Neural progenitor cell (in vitro differentiated cells): ENCODE measurements at places on chromosomes 2 and 18. TPM values are rescaled to one million over a fixed set of nuclear protein-coding genes. Genes with fewer than 3 reads are reported as not detected.

The LRATD1 gene
- 1.9 and 2.9 TPM in 2 replicates for total RNA-seq

DNA sequence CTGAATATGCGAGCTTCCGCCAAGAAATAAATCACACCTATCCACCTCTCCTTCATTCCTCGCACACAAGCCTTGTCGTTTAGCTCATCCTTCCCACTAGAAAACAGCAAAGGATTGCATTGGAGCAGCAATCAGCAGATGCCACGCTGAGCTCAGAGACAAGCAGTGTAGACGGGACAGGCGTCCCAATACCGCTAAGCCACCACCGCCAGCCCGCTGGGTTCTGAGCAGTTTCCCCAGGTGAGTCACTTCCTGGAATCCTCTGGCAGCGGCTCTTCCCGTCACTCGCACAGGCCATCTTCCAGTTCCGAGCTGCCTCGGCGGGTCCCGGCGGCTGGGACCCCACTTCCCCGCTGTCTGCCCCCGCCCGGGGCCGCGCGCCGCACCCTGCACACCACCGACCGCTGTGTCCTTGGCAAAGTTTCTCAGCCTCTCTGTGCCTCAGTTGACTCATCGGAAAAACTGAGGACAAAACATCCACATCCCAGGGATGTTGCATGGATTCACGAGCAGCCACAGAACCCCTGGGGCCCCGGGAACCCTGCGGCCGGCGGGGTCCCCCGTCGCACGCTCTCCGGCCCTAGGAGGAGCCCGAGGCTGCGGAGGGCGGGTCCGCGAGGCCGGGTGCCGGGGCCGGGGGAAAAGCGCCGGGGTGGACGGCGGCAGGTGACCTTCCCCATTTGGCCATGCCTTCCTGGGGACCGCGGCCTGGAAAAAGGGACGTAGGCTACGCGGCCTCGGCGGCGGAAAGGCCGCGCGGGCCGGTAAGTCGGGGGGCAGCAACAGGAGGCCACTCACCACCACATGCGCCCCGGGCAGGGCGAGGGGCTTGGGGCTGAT is 573 bp downstream of the KDSR start:
- peak overlapping the region; percentile 94 for H3K27ac ChIP-seq
- H3K27me3 ChIP-seq = no peaks in the 10 kb centered on the region
- no peaks in the 10 kb centered on the region for H3K36me3 ChIP-seq

The GLI2 gene
- 9.4 and 39.6 TPM in 2 replicates for total RNA-seq

The SLC8A1 gene
- 6.5 and 9.6 TPM in 2 replicates for total RNA-seq

The LRRTM4 gene
- total RNA-seq = 17.3 and 20.4 TPM in 2 replicates

The ZNF396 gene
- 1.4 and 2.2 TPM in 2 replicates for total RNA-seq

DNA sequence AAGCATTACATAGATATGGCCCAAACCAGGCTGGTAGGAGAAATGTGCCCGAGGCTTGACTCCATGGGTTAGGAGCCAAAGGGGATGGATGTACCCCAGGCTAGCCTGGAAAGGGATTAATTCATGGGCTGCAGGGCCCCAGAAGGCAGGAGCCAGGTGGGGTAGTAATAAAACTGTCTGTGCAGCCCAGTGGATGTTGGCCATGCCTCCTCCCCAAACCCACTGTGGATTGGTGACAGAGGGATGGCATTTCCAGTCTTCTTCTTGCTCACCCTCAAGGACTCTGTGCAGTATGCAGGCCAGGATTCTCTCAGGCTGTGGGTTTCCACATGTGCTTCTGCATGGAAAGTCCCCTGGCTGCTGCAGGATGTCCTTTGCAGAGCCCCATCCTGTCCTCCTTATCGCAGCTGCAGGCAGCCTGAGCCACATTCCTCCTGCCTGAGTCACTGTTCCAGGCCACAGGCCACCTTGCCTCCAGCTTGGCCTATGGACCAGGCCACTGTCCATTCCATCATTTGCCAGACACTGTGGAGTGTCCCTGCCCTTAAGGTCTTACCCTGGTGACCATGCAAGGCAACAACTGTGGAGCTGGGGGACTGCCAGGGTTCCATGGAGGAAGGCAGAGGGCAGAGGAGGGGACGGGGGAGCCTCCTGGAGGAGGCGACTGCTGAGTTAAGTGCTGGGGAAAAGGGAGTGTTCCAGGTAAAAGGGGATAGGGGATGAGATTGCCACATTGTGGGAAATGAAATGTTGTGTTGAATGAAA is 38.9 kb downstream of the INO80C start:
- H3K4me1 ChIP-seq = no peaks in the 10 kb centered on the region
- no peaks in the 10 kb centered on the region for H3K36me3 ChIP-seq
- H3K27me3 ChIP-seq = no peaks in the 10 kb centered on the region
- H3K27ac ChIP-seq = no peak overlapping the region
- H3K4me3 ChIP-seq = no peak overlapping the region

GRCh38 chr2:37852585-37853014 is 72.5 kb upstream of the RMDN2 start:
- no peaks in the 10 kb centered on the region for H3K27me3 ChIP-seq
- H3K4me3 ChIP-seq = no peak overlapping the region
- H3K27ac ChIP-seq = no peak overlapping the region
- no peaks in the 10 kb centered on the region for H3K36me3 ChIP-seq
- DNase-seq = no peak

DNA sequence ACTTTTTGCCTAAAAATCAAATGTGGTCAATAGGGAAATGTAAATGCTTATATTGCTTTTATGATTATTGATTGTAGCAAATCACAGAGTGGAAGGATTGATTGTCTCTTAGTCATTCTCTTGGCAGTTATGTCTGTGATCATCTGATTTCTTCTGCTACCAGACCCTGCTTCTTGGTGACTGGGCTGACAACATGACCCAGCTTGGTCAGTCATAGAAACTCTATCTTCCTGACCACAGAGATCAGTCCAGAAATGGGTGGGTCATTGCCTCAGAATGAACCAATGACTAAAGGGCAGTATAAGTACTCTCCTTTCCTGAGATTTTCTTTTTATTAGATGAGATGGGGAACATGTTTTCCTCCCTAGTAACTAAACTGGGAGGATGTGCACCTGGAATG is 87.6 kb downstream of the MAIP1 start:
- no peak overlapping the region for H3K4me3 ChIP-seq
- no peaks in the 10 kb centered on the region for H3K27me3 ChIP-seq
- no peaks in the 10 kb centered on the region for H3K36me3 ChIP-seq
- H3K4me1 ChIP-seq = no peaks in the 10 kb centered on the region
- no peak overlapping the region for H3K27ac ChIP-seq

DNA sequence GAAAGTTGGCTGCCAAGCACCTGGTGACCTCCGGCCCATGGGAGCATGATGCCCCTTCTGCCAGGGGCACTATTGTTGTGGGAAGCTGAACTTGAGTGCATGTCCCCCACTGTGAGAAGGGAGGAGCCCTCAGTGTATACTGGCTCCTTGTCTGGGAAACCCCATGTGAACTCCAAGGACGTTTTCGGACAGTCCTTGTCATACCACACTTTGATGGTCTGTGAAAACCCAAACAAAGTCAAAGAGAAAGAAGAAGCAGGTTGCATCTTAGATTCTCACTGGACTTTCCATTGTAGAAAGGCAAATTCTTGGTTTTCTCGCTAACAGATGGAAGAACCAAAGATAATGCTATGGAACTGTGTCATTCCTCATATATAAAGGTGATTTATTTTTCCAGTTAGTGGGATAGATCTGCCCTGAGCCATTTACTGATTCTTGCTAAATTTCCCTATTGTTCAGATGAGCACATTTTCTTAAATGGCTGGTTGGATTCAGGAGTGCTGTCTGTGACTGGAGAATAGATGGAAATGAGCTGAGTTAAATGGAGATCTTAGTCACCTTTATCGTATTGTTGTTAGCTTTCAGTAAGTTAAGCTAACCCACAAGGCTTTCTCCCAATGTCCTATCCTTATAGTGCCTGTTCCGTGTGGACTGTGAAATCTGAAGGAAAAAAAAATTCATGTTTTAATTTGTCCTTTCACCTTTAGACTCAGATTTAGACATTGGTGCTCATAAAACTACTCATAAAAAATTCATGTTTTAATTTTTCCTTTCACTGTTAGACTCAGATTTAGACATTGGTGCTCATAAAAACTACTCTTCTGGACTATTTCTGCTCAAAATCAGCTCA is 166.6 kb downstream of the ACTR3 start:
- H3K4me3 ChIP-seq = no peak overlapping the region
- DNase-seq = no peak
- H3K27me3 ChIP-seq = no peaks in the 10 kb centered on the region
- H3K36me3 ChIP-seq = no peaks in the 10 kb centered on the region
